ENCODE measurements at places on chromosomes 3 and 15. TPM values are rescaled to one million over a fixed set of nuclear protein-coding genes. Genes with fewer than 3 reads are reported as not detected.

Gene GOLGA6D
- total RNA-seq = not detected

DNA sequence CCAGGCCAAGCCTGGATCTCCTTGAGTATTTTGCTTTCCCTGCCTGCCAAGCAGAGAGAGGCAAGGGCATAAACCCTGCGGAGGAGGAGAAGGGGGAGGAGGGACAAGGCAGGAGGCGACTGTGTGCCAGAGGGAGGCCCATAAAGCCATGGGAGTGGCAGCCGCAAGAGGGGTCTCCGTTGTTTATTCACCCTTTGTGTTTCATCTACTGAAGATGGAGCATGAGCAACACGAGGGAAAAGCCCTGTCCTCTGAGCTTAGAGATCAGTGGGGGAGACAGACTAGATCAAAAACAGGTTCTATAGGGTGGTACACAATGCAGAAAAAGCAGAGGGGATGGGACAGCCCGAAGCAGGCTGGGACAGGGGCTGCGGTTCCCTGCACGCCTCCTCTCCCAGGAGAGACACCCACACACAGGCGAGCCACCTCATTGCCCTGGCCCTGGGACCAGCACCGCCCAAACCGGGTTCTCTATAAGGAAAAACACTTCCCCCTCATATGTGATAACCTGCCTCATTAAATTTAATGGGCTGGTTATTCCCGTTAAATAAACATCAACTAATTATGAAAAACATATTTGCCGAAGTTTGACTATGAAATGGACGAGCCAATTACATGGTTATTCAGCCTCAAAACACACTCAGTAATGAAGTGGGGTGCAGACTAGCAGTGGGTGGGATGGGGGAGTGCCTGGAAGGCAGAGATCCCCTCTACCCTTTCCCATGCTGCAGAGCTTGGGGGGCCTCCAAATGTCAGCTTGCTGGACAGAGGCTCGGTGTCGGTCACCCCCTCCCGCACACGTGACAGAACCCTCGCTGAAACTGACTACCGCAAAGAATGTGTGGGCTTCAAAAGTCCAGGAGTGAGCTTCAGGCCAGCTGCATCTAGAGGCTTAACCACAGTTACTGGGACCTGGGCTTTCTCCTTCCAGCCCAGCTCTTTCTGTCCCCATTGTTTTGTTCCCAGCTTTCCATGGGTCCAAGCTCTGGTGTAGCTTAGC, 14.2 kb upstream of the PLXNA1 start:
- DNase-seq = no peak

Gene BHLHE40
- total RNA-seq = 16.7 TPM

Gene A4GNT
- total RNA-seq = not detected

DNA sequence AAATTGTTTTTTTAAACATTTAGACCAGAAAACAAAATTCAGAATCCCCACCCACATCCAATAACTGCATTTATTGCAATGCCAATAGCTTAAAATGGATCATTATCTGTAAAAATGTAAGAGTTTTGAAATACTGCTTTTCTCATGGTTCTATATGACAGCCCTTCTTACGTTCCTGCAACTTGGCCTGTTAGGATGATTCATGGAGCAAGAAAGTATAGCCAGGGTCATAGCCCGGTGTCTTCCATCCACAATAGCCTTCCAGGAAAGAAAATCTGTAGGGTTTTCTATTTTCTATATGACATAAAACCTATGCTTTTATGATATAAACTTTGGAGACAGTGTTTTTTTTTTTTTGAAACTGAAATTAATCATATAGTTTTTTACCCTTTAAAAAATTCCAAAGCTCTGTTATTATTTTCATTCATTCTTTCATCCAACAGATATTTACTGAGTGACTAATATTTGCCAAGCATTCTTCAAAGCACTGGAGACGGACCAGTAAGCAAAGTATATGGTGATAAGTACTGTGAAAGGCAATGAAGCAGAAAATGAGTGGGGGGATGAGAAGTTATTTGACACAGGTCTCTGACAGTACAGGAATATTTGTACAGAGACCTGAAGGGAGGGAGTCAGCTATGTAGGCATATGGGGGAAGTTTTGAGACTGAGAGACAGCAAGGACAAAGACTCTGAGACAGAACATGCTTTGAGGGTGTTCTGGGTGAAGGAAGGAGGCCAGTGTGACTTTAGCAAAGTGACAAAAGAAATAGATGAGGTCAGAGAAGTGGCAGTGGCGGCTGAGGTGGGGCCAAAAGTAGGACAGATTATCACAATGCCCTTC, 29.0 kb upstream of the SLC2A2 start:
- peak; percentile 91 for DNase-seq

- peak; percentile 12 for DNase-seq
Observed at GRCh38 chr15:91548549-91548948, 305.0 kb upstream of the SLCO3A1 start.

DNA sequence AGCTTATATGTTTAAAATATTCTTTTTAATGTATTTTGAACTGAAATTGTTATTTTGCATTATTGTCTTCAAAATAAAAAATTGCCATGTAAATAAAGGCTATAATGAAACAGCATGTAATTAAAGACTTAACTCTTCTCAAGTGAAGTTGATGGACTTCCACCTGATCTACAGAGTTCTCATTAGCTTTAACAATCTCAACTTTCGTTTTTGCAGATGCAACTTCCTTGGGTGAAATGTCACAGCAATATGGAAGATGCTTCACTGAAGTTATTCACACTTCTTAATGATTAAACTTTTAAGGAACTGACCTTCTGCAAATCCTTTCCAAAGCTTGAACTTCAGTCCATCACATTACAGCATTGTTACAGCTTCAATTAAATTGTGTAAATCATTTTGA, 63.6 kb downstream of the OSTN start:
- no peak for DNase-seq

Gene PLXNA1
- total RNA-seq = 36.0 TPM

GRCh38 chr3:4584456-4585249, 91.5 kb downstream of the ITPR1 start:
- peak; percentile 72 for DNase-seq

Measured in fibroblast of lung (primary cell).